Right ventricle myocardium superior (tissue), 1 donor: ENCODE measurements at places on chromosomes 6 and 20. TPM values are rescaled to one million over a fixed set of nuclear protein-coding genes. Genes with fewer than 3 reads are reported as not detected.

GRCh38 chr6:136922685-136923006, 545 bp downstream of the SLC35D3 start:
- no peak for DNase-seq

DNA sequence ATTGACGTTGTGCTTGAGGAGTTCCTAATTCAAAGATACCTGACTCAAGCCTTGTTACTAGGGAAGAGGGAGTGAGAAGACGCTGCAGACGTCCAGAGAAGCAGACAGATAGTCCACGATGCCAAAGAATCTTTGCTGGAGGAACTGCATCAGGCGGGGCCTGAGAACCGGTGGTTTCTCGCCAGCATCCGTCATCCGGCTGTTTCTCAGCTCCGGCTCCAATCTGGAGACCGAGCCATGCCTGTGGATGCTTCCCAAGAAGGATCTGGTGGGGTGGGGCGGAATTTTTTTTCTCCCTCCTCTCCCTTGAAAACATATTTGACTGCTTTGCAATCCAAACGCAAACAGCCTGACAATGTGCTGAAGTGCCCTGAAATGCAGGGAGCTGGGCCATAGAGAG, 125.8 kb upstream of the SRSF6 start:
- DNase-seq: peak; percentile 67

SLC17A2 gene
- not detected for total RNA-seq

KPNA5 gene
- 8.3 TPM for total RNA-seq

CD24 gene
- total RNA-seq: 0.75 TPM

WASF1 gene
- 1.2 TPM for total RNA-seq

PDE7B gene
- 18.6 TPM for total RNA-seq

DNA sequence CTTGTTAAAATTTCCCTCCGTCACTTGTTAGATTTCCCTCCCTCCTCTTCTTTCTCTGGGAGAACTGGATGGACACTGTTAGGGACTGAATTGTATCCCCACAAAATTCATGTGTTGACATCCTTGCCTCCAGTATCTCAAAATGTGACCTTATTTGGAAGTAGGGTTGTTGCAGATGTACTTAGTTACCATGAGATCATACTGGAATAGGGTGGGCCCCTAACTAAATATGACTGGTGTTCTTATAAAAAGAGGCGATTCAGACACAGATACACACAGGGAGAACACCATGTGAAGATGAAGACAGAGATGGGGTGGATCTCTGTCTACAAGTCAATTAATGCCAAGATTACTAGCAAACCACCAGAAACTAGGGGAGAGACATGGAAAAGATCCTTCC, 139.5 kb downstream of the ALDH8A1 start:
- no peak for DNase-seq

DNA sequence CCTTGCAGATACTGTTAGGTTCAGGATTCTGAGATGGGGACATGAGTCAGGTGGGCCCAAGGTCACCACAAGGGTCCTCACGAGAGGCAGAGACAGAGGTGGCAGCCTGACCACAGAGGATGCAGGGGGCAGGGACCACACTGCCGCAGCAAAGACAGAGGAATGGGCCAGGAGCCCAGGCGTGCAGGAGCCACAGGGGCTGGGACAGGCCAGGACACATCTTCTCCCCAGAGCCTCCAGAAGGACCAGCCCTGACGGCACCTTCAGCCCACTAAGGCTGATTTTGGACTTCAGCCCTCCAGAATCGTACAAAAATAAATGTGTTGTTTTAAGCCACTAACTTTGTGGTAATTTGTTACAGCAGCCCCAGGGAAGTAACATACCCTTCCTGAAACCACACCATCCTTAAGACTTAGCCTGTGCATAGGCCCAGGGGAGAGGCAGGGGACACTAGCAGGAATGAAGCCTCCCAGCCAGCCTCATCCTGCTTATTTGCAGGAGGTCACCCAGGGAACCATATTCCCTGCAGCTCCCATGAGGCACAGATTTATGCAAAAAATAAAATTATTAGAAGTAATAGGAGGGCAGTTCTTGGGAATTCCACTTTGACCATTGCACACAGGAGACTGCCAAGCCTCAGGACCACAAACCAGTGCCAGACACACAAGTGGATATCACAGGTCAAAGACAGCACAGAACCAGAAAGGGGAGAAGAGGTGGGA, 119.3 kb upstream of the CST7 start:
- no peak for DNase-seq

- no peak for DNase-seq
Measured at GRCh38 chr20:62428396-62429295, 1.3 kb upstream of the RBBP8NL start.

ABCF1 gene
- 32.5 TPM for total RNA-seq

GRCh38 chr6:106540907-106541306, 88.4 kb downstream of the RTN4IP1 start:
- DNase-seq: no peak

- no peak for DNase-seq
Measured at GRCh38 chr6:162922563-162923166, 194.9 kb downstream of the PACRG start.

CNKSR3 gene
- total RNA-seq: 19.7 TPM

GRCh38 chr6:83006270-83006905, 59.3 kb downstream of the UBE3D start:
- DNase-seq: no peak

DNA sequence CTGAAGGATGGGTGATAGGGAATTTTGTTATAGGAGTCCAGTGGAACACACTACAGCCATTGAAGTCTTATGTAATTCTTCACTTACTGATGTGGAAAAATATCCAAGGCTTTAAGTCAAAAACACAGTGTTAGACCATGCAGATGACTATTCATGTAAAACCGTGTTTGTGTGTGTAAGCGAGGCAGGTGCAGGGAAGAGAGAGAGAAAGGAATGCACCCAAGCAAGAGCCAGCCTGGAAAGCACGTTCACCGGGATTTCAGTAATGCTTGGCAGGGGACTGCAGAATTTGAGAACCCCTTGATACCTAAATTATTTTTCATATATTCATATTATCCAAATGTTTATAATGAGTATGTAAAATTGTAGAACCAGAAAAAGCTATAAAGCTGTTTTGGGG, 17.9 kb downstream of the RALGAPA2 start:
- no peak for DNase-seq

GRCh38 chr20:46520976-46521579, 7.7 kb upstream of the ZNF334 start:
- DNase-seq: peak; percentile 43

BPI gene
- total RNA-seq: 0.11 TPM

- DNase-seq: no peak
Measured at GRCh38 chr6:109332748-109333147, 49.5 kb downstream of the CD164 start.

SLC22A2 gene
- total RNA-seq: not detected
